ENCODE measurements at places on chromosomes 1 and 21.

GRCh38 chr1:225460021-225460736 is 32.3 kb upstream of the LBR start:
- DNase-seq = no peak

DNA sequence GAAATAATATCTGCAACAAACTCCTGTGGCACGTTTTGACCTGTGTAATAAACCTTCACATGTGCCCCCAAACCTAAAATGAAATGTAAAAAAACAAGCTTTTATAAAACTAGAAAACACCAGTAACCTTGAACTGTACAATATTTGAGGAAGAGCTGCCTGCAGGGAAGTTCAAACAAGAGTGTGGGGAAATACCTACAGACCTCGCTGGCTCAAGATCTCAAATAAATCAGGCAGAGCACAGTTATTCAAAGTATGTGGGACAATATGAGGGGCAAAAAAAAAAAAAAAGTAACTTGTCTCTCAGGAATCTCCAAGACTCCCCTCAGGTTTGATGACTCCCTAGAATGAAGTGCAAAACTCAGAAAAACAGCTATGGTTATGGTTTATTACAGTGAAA is 37.9 kb upstream of the PPIH start:
- DNase-seq = no peak

GRCh38 chr1:201128476-201128875 is 1.5 kb upstream of the ASCL5 start:
- DNase-seq = no peak

DNA sequence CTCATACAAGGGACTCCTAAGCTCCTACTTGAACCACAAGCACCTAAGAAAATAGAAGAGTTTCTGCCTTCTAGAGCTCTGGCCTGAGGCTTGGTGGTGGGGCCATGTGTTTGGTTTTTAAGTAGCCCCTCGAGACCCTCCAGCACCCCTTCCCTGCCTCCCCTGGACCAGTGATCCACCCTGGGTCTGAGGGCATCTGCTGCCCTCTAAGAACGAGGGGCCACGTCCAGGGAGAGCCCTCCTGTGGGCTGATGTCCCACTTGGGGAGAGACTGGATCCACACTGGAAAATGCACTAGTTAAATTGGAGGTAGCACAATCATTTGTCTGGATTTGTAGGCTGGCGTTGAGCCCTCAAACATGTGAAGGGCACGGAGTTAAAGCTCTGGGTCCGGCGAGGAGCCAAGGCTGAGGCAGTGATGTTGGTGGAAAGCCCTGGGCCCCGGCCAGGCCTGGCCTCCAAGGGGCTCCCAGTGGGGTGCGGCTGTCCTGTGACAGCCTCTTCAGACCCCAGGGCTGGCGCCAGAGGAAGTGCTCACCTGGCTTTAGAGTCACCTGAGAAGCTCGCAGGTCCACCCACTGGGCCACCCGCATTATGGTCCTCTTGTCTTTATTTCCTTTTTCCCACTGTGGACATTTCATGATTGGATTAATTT is 65.2 kb downstream of the SLC37A1 start:
- DNase-seq = no peak

DNA sequence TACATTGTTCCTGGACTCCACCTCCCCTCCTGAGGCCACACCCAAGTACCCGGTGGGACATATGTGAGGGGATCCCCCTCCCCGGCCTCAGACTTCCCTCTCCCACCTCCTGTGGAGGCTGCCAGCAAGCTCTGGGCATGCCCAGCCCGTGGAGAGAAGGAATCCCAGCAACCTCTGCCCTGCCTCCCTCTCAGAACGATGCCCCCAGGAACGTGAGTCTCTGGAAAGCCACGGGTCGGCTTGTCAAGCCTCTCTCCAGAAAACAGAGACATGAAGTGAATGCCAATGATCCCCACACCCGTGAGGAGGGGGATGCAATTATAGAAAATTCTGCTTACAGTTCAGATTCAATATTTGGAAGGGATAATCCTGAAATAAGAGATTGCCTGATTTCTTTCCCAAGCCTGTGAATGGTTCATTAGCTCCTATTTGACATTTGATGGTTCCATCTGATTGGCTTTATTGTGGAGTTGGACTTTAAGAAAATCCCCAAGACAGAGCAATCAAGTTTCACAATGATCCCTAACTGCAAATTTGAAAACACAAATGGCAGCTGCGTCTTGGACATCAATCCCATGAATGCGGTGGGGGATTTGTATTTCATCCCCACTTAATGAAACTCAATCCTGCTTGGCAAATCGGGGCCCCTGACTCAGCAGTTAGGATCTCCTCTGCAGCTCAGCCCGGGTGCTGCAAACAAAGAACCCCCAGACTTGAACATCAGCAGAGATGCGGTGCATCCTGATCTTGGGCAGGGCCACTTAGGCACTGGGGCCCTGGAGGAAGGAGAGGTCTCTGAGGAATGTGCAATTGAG is 9.1 kb upstream of the GUCA2B start:
- no peak for DNase-seq

- DNase-seq = no peak
Observed at GRCh38 chr1:81312272-81312754, 488.4 kb upstream of the ADGRL2 start.

- no peak for DNase-seq
Observed at GRCh38 chr1:230371923-230372703, 54.0 kb downstream of the PGBD5 start.

DNA sequence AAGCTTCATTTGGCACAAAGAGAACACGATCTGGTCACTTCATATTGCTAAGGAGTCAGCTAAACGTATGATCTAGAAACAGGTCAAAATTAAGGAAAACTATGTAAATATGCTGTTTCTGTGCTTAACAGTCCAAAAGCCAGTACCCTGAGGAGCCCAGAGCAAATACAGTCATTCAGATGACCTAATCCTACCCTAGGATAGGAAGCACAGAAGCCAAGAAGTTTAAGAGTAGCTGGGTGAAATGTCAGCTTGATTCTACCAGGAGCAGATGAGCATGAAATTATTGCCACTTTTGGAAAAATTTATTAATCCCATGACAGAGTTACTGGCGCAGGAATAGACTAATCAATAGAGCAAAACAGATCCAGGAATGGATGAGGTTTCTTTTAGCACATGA is 18.3 kb downstream of the SORT1 start:
- no peak for DNase-seq

DNA sequence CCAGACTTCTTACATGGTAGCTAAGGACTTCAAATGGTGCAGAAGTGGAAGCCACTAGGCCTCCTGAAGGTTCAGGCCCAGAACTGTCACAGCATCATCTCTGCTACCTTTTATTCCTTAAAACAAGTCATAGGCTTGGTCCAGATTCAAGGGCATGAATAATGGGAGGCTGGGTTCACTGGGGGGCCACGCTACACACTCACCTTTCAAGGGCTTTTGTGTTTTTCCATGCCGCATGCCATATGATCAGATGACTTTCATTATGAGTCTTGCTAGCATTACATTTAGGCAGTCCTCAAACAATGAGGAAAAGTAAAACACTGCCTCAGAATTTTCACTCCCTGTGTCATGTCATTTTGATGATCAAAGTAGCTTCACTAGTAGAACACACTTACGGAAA is 83.4 kb downstream of the VPS26C start:
- DNase-seq = no peak

DNA sequence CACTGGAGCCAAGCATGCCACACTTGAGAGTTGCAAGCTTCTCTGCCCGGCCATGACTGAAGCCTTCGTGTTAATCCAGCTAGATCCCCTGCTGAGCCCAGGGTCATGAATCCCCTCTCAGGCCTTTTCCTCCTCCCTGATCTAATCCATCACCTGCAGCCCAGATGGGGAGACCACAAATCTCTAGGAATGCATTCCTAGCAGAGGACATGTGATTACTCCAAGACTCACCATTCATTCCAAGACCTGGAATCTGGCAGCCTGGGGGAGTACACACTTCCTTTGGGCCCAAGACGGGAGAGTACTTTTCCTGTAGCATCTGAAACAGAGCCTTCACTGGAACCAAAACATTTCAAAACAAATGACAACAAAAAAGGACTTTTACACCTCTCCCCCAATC is 269.3 kb upstream of the NFIA start:
- no peak for DNase-seq

DNA sequence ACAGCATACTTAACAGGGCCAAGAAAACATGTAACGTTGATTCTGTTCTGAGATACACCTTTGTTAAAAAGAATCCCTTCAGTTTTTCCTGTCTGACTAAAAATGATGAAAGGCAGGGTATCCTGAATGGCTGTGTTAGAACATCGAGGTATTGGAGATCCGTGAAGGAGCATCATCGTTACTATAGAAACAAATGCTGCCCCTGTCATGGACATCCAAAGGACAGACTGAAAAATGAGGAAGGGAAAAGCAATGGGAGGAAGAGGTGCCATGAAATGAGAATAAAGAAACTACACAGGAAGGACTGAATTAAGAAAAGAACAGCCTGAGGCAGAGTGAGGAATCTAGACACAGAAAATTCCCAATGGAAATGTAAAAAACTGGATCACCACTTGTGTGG is 257.9 kb downstream of the PDE4B start:
- no peak for DNase-seq

DNA sequence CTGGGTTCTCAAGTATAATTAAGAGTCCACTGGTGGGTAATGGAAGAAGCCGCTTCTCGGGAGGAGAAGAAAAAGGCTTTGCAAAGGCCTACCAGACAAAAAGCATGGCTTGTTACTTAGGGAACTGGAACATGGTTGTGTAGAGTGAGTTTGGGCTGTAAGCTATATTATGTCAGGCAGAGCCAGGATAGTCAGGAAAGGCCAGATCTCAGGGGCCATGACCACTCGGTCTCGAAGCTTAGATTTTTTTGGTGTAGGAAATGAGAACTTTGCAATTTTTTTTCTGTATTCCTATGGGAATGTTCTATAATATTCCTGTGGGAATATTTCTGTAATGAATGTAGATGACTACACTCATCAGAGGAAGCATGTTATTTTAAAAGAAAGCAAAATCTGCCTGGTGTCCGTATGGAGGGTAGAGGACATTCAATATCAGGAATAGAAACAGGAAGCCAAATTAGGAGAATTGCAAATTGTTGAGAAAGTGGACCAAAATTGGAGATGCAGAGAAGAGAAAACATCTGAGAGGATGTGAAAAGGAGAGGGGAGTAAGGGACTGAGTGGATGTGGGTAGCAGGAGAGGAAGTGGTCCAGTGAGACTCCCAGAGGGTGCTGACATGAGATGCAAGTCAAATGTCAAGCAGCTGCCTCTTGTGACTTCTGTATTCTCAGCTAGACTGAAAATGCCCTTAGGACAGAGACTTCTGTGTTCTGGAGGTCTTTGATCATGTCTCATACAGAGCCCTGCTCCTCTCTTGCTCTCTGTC is 45.2 kb upstream of the HAO2 start:
- DNase-seq = no peak

GRCh38 chr1:42962641-42963377 is 4.1 kb upstream of the SLC2A1 start:
- no peak for DNase-seq

DNA sequence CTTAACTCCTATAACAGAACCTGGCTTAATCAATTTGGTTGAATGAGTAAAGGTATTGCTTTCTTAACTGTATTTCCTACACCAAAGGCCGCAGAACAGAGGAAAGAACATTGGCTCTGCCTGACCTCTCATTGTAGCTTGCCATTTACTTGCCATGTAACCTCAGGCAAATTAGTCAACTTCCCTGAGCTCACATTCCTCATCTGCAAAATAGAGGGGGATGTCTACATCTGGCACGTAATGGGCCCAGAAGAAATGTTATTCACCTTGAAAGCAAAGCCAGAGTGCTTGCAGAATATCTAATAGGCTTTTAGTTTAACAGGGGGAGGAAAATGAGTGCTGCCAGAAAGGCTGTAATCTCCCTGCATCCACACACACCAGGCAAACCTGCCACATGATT is 44.3 kb downstream of the LAMC2 start:
- no peak for DNase-seq

GRCh38 chr21:43865540-43866259 is 677 bp downstream of the AGPAT3 start:
- DNase-seq = no peak

GRCh38 chr1:1306070-1306660 is 1.6 kb downstream of the ACAP3 start:
- DNase-seq = no peak

DNA sequence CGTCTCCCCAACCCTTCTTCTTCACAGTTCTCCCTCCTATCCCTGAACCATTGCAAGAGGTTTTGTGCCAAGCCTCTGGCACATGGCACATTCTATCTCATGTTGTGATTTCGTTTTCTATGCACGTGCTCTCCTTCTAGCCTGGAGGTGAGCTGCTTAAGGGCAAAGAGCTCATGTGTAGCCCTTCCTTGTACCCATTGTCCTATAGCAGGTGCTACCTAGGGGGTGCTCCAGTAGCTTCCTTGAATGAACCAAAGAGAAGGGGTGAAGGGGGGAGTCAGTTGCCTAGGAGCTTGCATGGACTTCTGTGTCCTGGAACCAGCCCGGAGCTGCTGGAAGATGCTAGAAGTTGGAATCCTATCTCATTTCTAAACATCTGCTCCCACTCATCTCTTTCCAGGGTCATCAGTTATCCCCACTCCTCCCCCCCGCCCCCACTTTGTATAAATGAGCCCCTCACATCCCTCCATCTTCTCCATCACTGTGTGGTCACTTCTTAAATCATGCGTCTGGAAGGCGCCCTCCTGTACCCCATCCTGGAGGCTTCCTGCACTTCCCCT is 535 bp upstream of the DISC1 start:
- DNase-seq = no peak

- DNase-seq = no peak
Observed at GRCh38 chr1:50262436-50262835, 153.7 kb downstream of the ELAVL4 start.

DNA sequence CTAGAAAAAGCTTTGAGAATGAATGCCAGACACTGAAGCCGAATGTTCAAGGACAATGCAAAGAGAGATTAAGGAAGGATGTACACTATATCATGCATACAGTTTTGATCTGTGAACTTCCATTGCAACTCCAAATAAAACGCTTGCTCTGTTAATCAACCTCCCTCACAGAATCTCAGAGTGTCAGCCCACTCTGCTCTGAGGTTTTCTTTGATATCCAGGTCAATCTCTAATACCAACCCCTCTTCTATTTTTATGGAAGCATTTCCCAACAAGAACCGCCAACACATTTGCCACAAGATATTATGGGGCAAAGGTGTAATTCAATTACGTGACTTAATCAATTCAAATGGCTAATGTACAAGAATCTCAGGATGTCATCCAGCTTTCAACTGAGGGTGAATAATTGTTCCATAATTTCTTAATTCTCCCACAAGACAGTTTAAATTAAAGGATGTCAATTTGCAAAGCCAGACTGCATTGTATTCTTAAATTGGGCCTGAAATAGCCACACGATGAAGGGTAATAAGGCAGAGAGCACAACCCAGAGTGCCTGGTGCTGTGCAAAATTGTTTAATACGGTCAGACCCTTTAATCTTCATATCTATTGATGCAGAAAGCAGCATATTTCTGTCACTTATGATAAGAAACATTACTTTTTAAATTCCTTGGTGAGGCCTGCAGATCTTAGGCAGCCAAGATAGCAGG is 459.2 kb upstream of the DAB1 start:
- no peak for DNase-seq

GRCh38 chr21:28865488-28866186 is 127.0 kb downstream of the LTN1 start:
- no peak for DNase-seq

- DNase-seq = no peak
Observed at GRCh38 chr21:42537106-42537742, 23.6 kb downstream of the SLC37A1 start.
